ENCODE measurements at places on chromosomes 1 and 21.

- H3K36me3 ChIP-seq, result no peaks in the 10 kb centered on the region
- no peaks in the 10 kb centered on the region for H3K4me1 ChIP-seq
- no peak overlapping the region for H3K4me3 ChIP-seq
- H3K27me3 ChIP-seq, result no peaks in the 10 kb centered on the region
- no peak overlapping the region for H3K27ac ChIP-seq
These were observed 27.2 kb upstream of the TTF2 start for GRCh38 chr1:117032681-117033539.

DNA sequence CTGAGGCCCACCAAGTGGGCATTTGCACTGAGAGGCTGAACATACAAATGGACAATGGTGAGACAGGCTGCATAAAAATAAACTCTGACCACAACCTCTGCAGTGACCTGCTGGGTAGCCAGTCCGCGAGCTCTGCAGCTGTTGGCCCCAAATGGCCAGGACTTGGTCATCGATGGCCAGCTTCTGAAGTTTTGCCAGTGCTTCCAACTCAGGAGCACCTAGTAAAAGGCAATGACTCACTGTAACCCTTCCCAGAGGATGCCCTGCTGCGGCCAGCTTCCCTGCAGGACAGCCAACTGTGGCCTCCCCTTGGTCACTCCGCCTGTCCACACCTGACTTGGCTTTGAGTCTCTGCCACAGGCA is 185.4 kb downstream of the DYRK1A start:
- no peaks in the 10 kb centered on the region for H3K36me3 ChIP-seq
- H3K4me1 ChIP-seq, result no peaks in the 10 kb centered on the region
- DNase-seq, result no peak

- DNase-seq, result no peak
- no peaks in the 10 kb centered on the region for H3K36me3 ChIP-seq
- H3K27ac ChIP-seq, result no peak overlapping the region
- H3K4me3 ChIP-seq, result no peak overlapping the region
These were observed 31.4 kb upstream of the SLC35D1 start for GRCh38 chr1:67085326-67085725.

- no peaks in the 10 kb centered on the region for H3K4me1 ChIP-seq
- no peaks in the 10 kb centered on the region for H3K36me3 ChIP-seq
- no peak overlapping the region for H3K4me3 ChIP-seq
- no peak for DNase-seq
- no peak overlapping the region for H3K27ac ChIP-seq
These were observed 135.6 kb downstream of the GPATCH2 start for GRCh38 chr1:217495249-217495648.

DNA sequence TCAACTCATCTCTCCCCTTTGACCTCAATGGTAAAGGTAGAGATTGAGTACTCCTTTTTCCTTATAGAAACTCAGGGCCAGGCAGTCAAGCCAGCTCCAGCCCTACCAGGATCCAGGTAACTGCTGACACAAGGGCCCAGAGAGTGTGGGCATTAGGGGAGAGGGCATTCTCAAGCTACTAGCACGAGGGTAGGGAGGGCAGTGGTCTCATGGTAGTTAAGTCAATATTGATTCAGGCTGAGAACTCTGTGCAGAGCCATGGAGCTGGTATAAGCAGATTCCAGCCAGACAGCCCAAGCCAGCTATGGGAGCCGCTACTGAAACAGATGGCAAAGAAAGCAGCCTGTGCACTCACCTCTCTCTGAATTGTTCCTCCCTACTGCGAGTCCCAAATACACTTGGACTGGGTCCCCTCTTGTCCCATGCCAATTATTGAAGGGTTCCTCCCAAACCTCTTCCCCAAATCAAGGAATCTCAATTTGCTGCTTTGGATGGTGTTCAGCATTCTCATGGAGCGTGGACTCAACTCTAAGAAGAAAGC is 2.8 kb downstream of the PI4KB start:
- no peaks in the 10 kb centered on the region for H3K36me3 ChIP-seq
- DNase-seq, result no peak
- no peaks in the 10 kb centered on the region for H3K27me3 ChIP-seq
- H3K27ac ChIP-seq, result no peak overlapping the region

- H3K4me3 ChIP-seq, result no peak overlapping the region
- no peaks in the 10 kb centered on the region for H3K27me3 ChIP-seq
- H3K27ac ChIP-seq, result no peak overlapping the region
- no peaks in the 10 kb centered on the region for H3K4me1 ChIP-seq
- no peaks in the 10 kb centered on the region for H3K36me3 ChIP-seq
These were observed 89.8 kb downstream of the SMYD3 start for GRCh38 chr1:246417152-246417812.

DNA sequence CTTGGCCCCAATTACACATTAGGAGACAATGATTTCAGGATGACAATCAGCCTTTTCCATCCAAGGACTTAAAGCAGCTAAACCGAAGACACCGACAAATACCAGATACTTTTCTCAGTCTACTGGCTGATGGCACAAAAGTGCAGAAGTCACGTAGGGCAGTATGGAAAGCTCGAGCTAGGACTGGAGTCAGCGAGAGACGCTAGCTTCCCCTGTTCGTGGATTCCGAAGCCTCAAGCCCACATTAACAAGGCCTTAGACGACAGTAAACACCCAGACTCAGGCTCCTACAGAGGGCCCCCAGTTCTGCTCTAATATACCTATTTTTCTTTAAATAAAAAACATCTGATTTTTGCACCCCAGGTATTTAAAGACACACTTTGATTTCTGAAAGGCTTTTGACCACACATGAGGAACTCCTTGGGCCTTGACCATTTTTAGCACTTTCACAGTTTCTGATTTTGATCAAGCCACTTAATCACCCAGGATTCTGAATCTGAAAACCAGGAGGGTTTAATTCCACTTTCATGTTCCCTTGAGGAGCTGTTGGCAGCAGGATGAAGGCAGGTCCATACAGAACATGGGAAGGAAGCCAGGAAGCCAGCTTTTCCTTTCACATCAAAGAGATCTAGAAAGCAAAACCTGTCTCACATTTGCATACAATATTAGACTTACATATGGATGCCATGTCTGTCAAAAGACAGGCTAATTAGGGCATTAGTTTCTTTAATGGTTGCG is 204.1 kb downstream of the GABPA start:
- H3K27me3 ChIP-seq, result no peaks in the 10 kb centered on the region
- H3K36me3 ChIP-seq, result no peaks in the 10 kb centered on the region
- no peak for DNase-seq

GRCh38 chr1:9465640-9466039 is 73.6 kb upstream of the SLC25A33 start:
- no peak for DNase-seq
- H3K27ac ChIP-seq, result no peak overlapping the region
- H3K4me1 ChIP-seq, result no peaks in the 10 kb centered on the region

DNA sequence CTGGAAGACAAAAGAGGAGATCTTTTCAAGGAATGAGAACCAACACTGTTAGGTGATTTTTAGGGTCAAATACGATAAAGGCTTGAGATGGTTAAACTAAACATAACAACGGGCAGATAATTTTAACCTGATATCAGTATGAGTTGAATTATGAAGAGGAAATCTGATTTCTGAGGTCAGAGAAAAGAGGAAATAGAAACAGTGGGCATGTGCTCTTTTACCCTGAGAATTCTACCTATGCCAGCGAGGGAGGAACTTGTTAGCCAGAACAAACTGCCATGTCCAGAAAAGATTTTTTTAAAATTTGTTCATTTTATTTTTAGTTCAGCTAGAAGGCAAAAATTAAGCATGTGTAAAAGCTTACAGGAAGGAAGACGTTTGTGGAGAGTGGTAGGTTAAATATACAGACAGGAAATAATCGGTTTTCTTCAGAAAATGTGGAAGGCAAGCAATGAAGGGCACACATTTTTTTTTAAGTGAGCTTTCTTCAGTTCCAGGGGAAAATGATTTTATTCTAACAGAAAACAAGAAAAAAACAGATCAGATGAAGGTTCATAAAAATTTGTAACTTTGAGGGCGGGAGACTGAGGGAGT is 1745.3 kb downstream of the MRPL39 start:
- no peaks in the 10 kb centered on the region for H3K27me3 ChIP-seq
- H3K36me3 ChIP-seq, result no peaks in the 10 kb centered on the region
- no peak overlapping the region for H3K27ac ChIP-seq
- no peak overlapping the region for H3K4me3 ChIP-seq
- H3K4me1 ChIP-seq, result no peaks in the 10 kb centered on the region
- no peak for DNase-seq

DNA sequence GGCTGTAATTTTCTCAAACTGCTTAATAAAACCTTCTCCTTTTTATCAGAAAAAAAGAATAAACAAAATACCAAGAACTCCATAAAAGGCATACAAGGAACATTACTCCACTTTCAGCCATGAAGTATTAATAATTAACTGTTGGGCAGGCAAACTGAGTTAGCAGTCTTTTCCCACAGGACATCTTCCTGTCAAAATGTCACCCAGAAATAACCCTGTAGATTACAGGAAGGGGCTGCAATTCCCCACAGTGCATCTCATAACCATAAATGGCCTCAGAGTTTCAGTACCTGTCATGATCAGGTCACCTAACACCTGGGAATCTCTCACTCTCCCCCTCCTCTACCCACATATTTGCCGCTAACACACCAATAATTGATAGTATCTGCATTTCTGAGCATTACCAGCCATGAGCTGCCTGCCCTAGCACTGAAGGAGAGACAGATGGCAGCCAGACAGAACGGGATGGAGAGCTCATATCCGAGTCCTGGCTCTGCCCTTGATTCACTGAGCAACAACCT is 475.0 kb downstream of the SMYD3 start:
- no peak overlapping the region for H3K4me3 ChIP-seq
- H3K27me3 ChIP-seq, result no peaks in the 10 kb centered on the region
- DNase-seq, result no peak
- no peaks in the 10 kb centered on the region for H3K36me3 ChIP-seq
- H3K27ac ChIP-seq, result no peak overlapping the region

DNA sequence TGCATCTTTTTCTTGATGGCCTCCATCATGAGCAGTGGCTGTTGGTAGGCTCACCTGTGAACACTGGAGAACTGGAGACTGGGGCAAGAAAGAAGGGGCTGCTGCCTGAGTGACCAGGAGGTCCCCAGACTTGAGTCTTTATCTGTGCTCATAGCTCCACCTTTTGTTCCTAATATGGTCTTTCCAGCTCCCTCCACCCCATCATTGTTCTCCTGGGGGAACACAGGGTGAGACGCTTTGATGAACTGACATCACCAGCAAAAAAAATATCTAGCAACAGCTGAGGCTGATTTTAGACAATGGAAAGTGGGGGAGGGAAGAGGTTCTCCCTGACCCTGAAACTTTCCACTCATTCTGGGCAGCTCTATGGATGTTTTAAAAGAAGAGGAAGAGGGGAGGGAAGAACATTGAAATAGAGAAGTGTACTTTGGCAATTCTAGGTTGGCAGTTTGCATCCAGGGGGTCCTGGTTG is at the start of gene TPM3:
Gene TPM3, minus strand, starts transcription at position 111 of the 472 bp plus-strand sequence. Its CDS starts 82 bp downstream, at position 29.
- no peaks in the 10 kb centered on the region for H3K36me3 ChIP-seq
- H3K4me3 ChIP-seq, result peak within 1 kb of the TSS; percentile 5
- H3K27ac ChIP-seq, result peak within 1 kb of the TSS; percentile 63
- H3K27me3 ChIP-seq, result no peaks in the 10 kb centered on the region

DNA sequence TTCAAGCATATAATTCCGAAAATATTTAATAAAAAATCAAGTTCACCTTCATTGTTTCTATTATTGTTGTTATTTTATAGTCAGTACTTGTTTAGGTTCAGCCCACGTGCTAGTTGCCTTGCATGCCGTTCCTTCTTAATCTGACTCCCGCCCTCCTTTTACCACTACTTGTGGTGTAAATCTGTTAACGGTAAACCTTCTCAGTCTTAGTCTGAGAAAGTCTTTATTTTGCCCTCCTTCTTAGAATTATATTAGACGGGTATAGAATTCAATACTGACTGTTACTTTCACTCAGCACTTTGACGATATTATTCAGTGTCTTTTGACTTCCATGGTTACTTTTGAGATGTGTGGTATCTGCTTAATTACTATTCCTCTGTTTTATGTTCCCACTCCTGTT is 104.8 kb downstream of the RGL1 start:
- no peak for DNase-seq
- H3K4me3 ChIP-seq, result no peak overlapping the region
- H3K27ac ChIP-seq, result no peak overlapping the region
- no peaks in the 10 kb centered on the region for H3K27me3 ChIP-seq

DNA sequence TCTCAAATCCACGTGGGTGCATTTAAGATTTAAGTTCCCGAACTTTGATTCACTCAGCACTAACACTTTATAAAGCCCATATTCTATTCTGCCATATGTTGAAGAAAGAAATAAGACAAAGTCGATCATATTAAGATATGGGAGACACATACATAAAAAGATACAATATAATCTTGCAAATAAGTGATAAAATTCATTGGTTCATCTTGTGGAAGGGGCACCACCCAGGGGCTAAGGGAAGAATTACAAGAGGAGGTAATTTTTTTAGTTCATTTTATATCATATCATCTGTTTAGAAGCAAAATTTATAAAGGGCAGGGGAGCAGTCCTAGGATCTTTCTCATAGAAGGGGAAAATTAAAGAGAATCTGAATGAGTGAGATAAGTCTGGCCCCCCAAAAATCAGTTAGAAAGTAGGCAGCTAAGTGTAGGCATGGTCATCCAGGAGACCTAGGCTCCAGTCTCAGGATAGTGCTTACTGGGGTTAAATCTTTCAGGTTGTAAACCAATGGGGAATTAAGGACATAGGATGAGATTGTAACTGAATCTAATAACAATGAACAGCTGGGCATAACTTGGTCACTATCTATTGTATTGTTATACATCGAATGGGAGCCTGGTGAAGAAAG is 124.2 kb upstream of the L1TD1 start:
- H3K4me3 ChIP-seq, result no peak overlapping the region
- no peak overlapping the region for H3K27ac ChIP-seq
- DNase-seq, result no peak
- no peaks in the 10 kb centered on the region for H3K36me3 ChIP-seq
- no peaks in the 10 kb centered on the region for H3K4me1 ChIP-seq
- H3K27me3 ChIP-seq, result no peaks in the 10 kb centered on the region

DNA sequence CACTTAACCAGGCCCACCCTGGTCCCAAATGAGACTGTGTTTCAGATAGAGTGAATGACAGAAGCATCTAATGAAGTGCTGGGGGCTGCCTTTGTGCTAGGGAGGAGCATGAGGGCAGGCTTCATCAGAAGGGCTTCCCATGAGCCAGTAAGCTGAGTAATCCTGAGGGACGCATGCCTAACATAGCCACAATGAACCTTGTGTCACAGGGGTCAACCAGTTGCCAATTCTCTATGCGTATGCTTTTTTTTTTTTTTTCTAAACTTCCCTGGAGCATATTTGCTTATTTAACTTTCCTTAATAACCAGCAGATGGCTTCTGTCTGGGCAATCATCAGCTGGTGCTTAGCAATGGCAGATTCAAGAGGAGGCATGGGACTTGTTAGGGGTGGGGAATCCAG is 25.5 kb upstream of the CYP2J2 start:
- DNase-seq, result no peak
- no peak overlapping the region for H3K4me3 ChIP-seq
- no peaks in the 10 kb centered on the region for H3K36me3 ChIP-seq
- no peaks in the 10 kb centered on the region for H3K4me1 ChIP-seq

Measured in uterus (tissue), 4 donors.